ENCODE measurements at places on chromosomes 6 and 20. TPM values are rescaled to one million over a fixed set of nuclear protein-coding genes. Genes with fewer than 3 reads are reported as not detected.

IMPG1 gene
- not detected for total RNA-seq

PDYN gene
- total RNA-seq: not detected

POU5F1 gene
- not detected for total RNA-seq

LAMA2 gene
- 54.8 TPM for total RNA-seq

COL20A1 gene
- total RNA-seq: not detected

PCSK2 gene
- not detected for total RNA-seq

Data from myometrial cell (primary cell).